ENCODE measurements at places on chromosomes 5 and 9.

DNA sequence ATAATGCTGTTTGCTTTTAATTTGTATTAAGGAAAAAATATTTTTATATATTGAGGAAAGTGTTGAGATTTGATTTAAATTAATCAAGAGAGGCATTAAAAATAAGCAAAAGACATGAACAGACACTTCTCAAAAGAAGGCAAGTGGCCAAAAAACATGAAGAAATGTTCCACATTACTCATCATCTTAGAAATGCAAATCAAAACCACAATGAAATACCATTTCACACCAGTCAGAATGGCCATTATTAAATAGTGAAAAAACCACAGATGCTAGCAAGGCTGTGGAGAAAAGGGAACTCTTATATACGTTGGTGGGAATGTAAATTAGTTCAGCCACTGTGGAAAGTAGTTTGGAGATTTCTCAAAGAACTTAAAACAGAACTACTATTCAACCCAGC, 45.9 kb downstream of the RANBP17 start:
- no peak for DNase-seq

DNA sequence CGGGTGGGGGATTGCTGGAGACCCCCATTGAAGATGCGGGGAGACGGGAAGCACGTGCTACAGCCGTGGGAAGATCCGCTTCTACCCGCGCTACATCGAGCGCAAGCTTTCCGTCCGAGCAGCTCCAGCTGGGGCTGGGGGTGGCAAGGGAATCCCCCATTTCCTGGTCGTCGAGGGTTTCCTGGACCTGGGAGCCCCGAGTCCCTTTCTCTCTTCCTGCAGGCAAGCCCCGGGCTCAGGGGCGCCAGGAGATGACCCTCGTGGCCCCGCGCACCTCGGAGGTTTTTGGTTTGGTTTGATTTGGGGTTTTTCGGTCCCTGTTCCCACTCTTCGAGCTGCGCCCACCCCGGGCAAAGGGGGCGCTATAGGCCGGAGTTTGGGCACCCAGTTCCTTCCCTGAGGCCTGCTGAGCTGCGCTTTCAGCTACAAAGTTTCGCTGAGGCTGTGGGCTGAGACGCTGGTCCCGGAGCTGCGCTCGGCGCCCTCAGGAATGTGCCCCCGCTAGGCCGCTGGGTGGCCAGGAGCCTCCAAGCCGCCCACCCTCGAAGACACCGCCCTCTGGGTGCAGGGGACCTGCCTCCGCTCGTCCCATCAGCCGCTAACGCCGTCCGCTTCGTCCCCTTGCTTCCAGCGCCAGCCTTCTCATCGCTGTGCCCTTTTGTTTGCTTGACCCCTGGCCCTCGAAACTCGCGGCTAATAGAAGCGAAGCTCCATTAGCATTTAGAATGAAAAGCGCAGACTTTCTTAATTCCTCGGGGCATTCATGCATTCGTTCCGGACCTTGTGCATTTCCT, 2.9 kb downstream of the NR4A3 start:
- peak; percentile 49 for DNase-seq

DNA sequence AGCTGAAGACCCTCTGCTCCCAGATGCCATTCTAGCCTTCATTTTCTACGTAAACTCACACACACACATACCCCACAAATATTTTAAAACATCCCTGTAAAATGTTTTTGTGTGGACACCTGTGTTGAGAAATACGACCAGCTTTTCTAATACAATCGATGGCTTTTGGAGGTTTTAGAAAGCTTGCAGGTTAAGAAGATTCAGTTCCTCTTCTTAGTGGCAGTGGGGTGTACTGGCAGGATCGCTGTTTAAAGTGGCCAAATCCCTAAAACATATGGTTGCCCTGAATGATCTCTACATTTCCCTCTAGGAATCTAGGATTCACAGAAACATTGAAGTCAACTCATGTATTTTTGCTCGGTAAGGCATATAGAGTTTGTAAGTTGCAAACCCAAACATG, 236.3 kb downstream of the NSG2 start:
- DNase-seq: no peak

DNA sequence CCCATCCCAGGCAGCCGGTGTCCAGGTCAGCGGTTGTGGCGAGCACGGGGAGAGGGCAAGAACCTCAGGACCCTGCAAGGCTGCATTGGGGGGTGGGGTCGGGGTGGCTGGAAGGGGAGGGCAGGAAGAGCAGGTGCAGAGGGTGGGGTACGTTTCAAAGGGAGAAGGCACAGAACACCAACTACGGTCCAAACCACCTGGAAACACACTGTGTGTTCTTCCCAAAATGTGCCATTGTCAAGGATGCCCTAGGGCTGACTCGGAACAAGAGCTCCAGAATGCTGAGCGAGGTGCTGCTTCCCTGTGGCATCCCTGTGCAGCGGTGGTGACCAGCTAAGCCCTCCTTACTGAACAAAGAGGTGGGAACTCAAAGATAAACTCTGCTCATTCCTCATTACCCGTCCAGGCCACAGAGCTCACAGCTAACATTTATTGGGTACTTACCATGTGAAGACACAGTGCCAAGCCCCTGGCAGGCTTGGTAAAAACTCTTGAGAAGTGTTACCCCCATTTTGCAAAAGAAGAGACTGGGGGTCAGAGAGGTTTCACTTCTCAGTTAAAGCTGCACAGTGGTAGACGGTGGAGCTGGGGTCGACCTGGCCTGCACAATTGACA, 153.8 kb downstream of the COL23A1 start:
- DNase-seq: no peak

DNA sequence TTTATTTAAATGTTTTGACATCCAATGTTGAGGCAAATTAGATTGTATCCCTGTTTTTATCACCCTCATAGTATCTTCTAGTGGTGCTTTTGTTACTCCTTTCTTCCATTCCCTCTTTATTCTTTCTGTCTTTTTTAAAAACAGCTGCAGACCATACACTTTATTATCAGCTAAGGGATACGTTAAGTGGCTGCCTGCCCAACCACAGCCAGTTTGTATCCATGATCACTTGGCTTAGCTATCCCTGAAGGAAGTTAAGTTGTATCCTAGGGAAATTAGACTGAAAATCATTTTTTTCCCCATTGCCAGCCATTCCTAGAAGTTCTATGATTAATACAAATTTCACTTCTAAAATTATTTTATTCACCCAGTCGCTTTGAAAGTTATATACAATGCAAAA, 1032.7 kb downstream of the NR2F1-AS1 start:
- no peak for DNase-seq

Measured in dermis blood vessel endothelial cell (primary cell).